Spinal cord (tissue), 10 donors: ENCODE measurements at places on chromosomes 7 and 10.

DNA sequence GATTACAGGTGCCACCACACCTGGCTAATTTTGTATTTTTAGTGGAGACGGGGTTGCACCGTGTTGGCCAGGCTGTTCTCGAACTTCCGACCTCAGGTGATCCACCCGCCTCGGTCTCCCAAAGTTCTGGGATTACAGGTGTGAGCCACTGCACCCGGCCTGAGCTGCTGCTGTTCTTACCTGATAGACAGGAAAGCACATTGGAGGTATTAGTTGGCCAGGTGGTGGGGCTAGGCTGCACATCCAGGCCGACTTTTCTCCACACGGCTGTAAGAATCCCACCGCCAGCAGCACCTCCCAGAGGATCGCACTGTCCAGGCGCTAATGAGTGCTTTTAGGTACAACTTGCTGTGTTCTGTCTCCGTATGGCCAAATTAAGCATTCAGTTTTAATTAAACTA, 112.6 kb downstream of the WDR37 start:
- DNase-seq = no peak

DNA sequence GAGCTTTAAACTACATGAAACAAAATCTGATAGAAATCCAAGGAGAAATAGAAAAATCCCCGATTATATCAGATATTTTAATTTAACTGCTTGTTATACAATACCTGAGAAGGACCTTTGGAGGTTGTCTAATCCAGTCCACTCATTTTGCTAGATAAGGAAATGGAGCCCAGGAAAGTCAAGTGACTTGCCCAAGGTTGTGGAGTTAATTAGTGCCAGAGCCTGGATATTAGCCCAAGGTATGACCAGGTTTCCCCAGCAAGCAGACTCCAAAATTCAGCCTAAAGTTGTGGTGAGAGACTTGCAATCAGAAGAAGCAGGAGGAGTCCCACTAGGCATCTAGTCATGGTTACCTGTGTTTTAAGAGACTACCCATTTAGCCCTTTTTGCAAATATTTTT, 11.7 kb upstream of the EEPD1 start:
- no peak for DNase-seq

- DNase-seq = no peak
Measured at GRCh38 chr7:64559206-64559605, 3.7 kb downstream of the ZNF680 start.

- no peak for DNase-seq
Measured at GRCh38 chr10:4384245-4384644, 441.8 kb upstream of the AKR1E2 start.

DNA sequence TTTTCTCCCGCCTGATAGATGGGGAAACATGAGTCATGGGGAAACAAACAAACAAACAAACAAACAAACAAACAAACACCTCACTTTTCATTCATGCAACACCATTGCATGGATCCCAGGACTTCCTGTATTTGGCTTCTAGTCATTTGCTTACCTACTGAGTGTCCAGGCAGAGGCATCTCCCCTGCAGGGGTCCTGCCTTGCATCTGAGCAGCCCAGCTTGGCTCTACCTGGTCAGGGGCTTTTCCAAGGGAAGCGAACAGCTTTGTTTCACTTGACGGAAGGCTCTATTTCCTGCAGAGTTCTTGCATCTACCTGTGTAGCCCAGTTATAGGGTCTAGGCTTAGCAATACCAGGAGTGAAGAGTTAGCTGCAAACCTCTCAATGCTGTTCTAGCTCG, 374.2 kb downstream of the GATA3 start:
- no peak for DNase-seq

DNA sequence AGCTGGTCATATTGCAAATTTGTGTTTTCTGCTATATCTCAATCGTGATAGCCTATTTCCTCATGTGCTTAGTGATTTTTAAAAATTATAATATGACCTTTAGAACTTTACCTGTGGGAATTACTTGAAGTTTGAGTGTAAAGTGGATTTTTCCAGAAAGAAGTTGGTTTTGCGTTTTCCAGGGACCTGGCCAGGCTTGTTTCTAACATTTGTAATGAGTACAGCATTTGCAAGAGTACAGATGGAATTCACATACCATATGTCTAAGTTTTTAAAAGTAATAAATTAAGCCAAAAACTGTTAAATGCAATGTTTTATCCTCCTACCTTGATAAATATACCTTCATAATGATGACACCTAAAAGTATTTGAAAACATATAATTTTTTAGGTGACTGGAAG, 443.2 kb downstream of the REEP3 start:
- DNase-seq = no peak

DNA sequence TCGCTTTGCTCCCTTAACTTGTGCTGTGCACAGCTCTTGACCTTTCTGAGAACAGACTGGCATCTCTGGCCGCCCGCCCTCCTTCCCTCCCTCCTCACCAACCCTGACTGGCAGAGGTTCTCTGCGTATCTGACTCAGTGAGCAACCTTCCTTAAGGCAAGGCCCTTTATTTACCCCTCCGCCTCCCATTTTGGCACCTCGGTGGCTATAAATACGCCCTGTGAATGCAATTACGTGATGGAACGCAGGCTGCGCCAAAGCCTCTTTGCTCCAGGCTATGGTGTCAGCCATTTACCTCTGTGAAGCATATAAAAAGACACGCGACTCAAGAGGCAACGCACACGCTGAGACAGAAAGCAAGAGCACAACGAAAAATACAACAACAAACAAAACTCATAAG, 764.3 kb downstream of the SUGCT start:
- DNase-seq = no peak

DNA sequence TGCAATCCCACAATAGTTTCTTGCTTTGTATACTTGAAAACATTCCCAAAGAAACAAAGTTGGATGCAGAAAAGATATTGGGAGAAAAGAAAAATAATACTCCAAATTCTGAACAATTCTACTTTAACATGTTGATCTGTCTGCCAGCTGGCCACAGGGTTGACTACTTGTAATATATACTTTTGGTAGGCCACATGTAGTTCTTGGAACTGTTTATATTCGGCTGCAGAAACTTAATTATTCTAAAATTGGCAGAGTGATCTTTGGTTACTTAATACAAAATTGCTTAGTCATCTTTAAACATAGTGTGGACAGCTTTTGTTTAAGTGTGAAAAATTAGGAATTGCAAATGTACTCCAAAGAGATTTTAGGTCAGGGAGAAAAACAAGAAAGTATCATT, 76.0 kb downstream of the CALD1 start:
- no peak for DNase-seq

DNA sequence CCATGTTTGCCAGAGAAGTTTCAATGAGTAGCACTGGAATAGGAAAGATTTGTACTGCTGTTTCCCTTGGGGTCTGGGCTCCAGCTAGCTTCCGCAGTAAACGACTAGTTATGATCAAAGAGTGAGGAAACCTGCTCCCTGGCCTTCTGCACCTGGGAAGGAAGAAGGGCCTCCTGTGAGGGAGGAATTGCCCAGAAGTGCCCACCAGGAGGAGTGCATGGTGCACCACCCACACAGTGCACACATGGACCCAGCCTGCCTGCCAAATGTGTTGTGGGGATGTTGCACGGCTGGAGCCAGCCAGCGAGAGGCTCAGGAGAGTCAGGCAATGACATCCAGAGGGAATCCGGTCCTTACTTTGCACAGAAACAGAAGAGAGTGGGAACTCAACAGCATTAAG, 27.0 kb upstream of the FAM107B start:
- DNase-seq = no peak

GRCh38 chr7:147653456-147653855, 937.1 kb upstream of the C7orf33 start:
- DNase-seq = no peak

DNA sequence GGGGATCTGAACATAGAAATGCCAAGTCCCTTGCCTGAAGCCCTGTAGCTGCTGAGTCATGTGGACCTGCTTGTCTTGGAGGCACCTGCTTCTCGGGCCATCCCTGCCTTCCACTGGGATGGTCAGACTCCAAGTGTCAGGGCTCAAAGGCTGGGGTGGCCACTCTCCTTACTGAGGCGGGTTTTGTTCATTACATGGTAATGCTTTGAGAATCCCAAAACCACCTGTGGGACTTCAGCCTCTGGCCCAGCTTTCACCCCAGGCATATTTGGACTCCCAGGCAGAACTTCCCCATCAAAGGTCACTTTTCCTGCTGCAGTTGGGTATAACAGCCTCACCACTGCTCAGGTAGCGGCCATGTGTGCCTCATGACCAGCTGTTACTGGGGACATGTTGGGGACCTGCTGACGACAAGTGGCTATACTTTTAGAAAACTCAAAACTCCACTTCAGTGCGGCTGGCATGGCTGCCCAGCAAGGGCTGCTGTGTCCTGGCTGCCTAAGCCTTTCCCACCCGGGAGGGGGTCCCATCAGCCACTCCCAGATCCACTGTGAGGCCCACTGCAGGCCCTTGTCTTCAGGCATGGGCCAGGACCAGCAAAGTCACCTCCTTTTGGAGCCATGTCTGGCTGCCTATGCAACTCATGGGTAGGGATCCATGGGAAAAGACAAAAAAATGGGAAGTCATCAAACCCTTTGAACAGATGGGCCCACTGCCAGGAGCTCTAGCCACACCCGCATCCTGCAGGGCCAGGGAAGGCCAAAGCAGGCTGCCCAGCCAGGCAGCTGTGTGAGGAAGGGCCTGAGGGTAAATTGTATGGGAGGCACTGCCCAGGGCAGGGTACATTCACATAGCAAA, 96.7 kb downstream of the ARHGAP22 start:
- no peak for DNase-seq

- no peak for DNase-seq
Measured at GRCh38 chr7:5455581-5456219, 32.1 kb upstream of the TNRC18 start.

GRCh38 chr7:45699015-45699309, 124.8 kb downstream of the ADCY1 start:
- no peak for DNase-seq

- no peak for DNase-seq
Measured at GRCh38 chr10:57222129-57222528, 861.1 kb upstream of the ZWINT start.

DNA sequence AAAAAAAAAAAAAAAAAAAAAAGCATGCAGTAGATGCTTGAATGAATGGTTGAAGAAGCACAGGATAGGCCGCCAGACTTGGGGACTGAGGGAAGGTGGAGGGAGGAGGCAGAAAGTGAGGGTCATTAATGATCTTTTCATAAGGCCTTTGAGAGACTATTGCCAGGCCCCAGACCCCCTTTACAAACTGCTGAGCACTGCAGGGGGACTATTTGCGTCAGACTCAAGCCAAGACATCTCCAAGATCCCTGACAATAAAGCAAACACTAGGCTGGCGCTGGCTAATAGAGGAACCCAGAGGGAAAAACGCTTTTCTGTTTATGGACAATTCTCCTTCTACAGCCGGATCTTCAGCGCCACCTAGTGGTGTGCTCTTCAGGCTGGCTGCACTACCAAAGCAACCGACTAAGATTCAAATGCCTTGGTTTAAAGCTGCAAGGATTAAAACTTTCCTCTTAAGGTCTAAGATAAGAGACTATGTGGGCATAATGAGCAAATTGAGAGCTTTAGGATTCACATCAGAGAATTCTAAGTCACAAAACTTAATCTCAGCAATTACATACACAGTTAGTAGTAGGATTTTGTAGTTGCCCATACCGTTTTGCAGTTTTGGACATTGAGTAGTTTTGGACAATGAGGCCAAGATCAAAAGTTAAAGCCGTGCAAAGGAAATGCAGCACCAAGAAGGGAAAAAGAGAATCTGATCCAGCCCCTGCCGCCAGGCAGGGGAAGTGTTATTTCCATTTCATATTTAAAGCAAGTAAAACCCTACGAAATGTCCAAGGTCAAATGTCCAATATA, 17.9 kb upstream of the AGK start:
- peak; percentile 93 for DNase-seq
